ENCODE measurements at places on chromosomes 6 and 20.

- no peak for DNase-seq
Measured at GRCh38 chr6:99093456-99094190, 145.9 kb upstream of the FBXL4 start.

DNA sequence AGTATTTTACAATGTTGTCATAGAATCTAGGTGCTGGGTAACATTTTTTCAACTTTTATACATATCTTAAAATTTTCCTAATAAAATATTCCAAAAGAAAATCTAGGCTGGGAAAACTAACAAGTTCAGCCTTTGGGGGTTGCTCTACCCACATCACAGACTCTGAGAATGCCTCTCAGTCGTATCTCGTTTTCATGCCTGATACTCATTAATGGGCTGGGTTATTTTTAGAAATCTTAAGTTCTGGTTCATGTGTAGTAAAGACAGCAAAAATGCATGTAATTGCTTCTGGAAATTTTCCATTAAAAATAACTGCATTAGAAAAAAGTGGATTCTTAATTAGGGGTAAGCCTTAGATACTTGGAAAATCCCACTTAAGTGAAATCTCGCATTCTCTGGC is 149.3 kb downstream of the SLC24A3 start:
- DNase-seq: no peak

DNA sequence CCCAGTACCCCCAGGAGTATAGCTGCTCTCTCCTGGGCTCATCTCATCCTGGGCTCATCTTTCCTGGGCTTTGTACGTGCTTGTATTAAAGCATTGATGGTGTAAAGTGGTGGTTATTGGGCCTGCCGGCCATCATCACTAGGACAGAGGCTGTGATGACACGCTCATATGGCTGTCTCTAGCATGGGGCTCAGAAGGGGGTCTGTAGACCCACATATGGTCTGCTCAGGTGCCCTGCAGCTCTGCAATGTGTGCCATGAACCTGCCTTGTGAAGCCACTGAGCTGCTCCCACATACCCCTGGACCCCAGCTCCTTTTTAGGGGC is 143.4 kb downstream of the CDC5L start:
- DNase-seq: no peak

DNA sequence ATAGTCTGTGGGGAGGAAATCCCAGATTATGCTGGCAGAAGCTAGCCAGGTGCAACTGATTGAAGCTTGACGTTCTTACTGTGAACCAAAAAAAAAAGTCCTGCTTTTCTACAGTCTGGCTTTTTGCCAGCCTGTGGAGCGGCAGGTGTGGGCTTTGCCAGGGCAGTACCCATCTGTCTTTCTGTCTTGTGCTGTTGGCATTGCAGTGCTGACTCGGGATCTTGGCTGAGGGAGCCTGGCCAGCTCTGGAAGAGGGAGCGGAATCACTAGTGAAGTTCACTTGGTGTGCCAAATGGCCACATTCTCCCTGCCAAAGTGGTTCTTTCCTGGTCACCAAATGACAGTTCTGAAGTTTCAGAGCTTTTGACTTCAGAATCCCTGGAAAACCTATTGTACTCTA is 5.0 kb downstream of the KIF3B start:
- no peak for DNase-seq

DNA sequence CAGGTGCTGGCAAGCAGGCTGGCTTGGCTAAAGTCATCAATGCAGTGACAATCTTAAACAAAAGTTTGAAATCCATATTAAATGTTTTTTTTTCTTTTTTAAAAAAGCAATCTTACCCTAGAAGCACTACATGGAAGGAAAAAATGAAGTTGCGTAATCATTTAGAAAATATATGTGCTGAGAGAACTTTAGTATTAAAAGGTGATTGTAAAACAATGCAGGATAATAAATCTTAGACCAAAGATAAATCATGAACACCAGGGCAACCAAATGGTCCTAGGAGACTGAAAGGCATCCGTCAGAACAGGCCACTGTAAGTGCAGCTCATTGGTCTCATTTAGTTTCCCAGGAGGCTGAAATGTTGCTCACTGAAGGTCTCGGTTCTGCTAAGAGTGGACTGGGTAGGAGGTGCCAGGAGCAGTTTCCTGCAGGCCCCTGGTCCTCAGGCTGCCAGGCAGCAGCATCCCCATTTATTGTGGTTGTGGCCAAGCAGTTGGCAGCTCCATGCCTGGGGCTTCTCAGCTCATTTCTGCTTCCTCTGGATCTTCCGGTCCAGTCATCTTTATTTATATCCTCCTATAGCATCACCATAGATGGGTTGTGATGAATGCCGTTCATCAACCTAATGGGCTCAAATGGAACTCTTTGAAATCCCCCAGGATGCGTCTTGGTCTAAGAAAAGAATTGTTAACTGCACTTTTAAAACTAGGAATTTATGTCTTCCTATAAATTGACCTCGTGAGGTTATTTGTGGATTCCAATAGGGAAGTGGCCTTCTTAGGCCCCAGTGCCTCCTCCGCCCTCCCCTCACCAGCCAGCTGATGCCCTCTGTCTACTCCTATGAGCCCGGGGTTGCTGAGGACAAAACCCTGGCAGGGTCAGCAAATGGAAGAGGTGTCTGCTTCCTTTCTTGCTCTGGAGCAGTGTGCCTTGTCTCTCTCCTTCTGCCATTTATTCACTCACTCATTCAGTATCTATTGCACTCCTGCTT is 269.0 kb downstream of the UST start:
- DNase-seq: no peak

- no peak for DNase-seq
Measured at GRCh38 chr20:63873477-63873971, 8.5 kb downstream of the TPD52L2 start.

GRCh38 chr6:160376445-160376844 is 28.3 kb downstream of the SLC22A3 start:
- no peak for DNase-seq

DNA sequence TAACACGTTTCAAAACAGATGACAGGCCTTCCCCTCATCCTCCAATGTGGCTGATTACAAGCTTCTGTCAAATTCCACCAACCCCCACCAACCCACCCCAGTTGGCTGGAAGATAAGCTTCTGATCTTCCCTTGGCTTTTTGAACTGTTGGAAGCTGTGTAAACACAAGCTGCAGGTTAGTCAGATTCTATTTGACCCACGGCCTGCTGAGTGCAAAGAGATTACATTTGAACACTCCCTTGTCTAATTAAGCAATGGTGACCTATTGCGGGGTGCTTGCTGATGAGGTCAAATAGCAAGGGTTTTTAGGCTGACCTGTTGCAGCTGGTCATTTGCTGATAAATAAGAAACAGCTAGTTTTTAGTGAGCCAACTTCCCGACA is 379.7 kb downstream of the BMP2 start:
- DNase-seq: no peak

- DNase-seq: peak; percentile 73
Measured at GRCh38 chr20:46206025-46206424, 87.9 kb downstream of the CD40 start.

- no peak for DNase-seq
Measured at GRCh38 chr6:169153401-169153800, 100.2 kb downstream of the THBS2 start.

DNA sequence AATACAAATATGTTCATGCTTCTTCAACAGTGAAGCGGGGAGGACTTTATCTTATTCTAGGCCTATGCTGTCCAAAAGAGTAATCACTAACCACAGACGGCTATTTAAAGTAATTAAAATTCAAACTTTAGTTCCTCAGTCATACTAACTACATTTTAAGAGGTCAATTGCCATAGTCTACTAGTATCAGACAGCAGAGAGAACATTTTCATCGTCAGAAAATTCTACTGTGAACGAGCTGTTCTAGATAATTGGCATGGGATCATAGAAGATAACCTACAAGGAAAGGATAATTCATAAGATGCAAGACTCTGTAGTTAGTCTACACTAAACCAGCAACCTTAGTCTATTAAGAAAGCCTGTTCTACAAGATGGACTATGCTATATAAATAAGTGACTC is 44.4 kb downstream of the PRKN start:
- DNase-seq: no peak

DNA sequence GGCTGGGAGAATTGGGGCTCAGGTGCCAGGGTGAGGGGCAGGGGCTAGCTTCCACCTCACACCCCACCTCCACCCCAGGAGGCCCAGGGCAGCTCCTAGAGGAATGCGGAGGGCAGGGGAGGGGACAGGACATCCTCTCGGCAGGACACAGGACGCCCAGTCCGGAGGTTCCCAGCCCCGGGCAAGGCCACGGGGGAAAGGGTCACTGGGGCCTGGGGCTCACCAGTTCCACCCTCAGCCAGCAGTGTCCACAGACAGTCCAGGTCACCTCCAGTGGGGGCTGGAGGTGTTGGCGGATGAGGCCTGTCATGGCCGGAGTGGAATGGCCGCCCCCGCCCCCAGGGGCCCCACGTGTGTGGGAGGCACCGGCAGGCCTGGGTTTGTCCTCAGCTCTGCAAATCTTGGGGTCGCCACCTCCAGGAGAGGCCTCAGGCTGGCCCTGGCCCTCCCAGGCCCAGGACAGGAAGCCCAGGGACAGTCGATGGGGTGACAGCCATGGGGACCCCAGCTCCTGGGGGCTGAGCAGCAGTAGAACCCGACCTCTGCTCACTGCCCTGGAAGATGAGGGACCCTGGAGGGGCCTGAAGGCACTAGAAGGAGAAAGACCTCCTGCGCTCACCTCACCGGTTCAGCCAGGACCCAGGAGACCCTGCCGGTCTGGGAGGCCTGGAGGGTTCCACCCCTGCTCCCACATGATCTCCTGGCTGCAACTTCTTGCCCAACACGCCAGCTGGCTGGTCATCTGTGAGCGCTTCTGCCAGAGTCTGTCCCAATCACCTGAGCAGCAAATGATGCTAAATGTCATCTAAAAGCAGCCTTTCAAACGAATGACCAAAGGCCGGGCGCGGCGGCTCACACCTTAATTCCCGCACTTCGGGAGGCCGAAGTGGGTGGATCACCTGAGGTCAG is 13.0 kb upstream of the ABHD16B start:
- DNase-seq: no peak

GRCh38 chr6:108795122-108795521 is 53.1 kb upstream of the ARMC2 start:
- DNase-seq: no peak

DNA sequence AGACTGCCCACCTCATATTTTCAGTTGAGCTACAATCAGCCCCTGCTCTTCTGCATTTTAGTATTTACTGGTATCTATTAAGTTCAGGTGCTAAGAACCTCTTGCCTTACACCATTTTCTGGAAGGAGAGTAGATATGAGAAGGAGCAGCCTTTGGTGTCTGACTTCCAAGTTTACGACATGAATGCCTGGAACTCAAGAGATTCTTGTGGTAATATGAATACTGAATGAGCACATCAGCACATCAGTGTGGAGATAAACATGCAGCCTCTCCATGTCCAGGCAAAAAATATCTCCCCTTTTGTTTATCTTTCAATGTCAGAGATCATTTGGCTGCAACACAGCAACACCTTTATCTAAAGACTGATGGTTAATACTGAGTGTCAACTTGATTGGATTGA is 65.8 kb upstream of the THEMIS start:
- no peak for DNase-seq

- DNase-seq: peak; percentile 45
Measured at GRCh38 chr6:35742842-35743241, 6.0 kb downstream of the ARMC12 start.

GRCh38 chr6:112288475-112288874 is 34.1 kb upstream of the LAMA4 start:
- no peak for DNase-seq

DNA sequence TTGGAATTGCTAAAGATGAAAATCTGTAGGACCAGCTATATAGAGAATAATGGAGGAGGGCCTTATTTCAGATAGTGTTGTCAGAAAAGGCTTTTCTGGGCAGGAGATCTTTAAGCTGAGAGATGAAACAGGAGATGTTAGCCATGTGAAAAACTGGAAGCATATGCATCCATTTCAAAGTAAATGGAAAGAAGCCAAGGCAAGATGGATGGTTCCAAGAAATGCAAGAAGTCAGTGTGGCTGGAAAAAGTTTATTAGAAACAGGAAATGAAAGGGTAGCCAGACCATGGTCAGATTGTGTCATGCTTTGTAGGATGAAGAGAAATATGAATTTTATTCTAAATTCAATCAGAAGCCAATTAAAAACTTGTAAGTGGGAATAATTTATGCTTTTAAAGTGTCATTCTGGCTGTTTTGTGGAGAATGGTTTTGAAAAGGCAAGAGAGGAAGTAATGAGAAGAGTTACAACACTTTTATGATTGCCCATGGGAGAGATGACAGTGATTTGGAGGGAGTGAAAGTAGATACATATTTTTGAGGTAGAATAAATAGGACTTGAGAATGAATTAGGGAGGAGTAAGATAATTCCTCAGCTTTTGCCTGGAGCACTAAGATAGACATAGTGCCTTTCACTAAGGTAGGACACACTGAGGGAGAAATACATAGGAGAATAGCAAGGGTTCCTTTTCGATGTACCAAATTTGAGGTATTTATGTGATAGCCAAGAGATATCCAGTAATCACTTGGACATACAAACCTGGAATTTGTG is 620.1 kb downstream of the HTR1B start:
- DNase-seq: no peak

- no peak for DNase-seq
Measured at GRCh38 chr6:148703900-148704299, 42.9 kb upstream of the UST start.

DNA sequence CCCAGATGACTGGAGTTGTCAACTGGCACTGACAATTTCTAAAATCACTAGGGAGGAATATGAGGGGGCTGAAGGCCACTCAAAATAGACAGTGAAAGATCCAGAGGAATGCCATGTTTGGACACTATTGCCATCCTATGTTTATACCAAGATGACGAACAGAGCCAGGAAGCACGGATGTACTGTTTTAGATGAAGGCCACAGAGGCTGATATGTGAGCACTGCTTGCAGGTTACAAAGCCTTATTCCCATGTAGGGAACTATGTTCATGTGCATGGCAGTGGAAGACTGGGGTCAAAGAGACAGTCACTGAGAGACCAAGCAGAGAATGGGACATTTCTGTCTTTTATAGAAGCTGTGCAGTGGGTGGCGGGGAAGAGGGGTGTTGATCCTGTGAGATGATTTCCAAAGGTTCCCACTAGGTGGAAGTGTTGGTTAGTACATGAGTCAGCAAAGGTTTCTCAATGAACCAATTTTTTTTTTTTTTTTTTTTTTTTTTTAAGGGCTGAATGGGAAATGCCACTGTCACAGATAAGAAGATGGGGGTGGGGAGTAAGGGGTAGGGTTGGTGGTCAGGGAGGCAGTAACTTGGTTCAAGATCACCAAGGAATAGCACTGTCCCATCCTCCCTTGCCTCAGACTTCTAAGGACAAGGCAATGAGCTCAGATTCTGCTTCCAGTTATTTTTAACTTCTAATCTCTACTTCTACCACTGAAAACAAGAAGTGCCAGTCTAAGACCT is 46.7 kb upstream of the MOCS1 start:
- peak; percentile 48 for DNase-seq

GRCh38 chr20:37917461-37917860 is 14.5 kb downstream of the VSTM2L start:
- DNase-seq: no peak

DNA sequence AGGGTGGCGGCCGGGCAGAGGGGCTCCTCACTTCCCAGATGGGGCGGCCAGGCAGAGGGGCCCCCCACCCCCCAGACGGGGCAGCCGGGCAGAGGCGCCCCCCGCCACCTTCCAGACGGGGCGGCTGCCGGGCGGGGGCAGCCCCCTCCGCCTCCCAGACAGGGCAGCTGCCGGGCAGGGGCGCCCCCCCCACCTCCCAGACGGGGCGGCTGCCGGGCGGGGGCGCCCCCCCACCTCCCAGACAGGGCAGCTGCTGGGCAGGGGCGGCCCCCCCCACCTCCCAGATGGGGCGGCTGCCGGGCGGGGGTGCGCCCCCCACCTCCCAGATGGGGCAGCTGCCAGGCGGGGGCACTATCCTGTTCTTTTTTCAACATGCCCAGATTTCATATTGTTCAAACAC is 78.2 kb upstream of the DST start:
- DNase-seq: no peak

GRCh38 chr20:3121955-3122610 is 37.6 kb upstream of the AVP start:
- DNase-seq: no peak
